T-helper 17 cell (primary cell): ENCODE measurements at places on chromosomes 2 and 18.

DNA sequence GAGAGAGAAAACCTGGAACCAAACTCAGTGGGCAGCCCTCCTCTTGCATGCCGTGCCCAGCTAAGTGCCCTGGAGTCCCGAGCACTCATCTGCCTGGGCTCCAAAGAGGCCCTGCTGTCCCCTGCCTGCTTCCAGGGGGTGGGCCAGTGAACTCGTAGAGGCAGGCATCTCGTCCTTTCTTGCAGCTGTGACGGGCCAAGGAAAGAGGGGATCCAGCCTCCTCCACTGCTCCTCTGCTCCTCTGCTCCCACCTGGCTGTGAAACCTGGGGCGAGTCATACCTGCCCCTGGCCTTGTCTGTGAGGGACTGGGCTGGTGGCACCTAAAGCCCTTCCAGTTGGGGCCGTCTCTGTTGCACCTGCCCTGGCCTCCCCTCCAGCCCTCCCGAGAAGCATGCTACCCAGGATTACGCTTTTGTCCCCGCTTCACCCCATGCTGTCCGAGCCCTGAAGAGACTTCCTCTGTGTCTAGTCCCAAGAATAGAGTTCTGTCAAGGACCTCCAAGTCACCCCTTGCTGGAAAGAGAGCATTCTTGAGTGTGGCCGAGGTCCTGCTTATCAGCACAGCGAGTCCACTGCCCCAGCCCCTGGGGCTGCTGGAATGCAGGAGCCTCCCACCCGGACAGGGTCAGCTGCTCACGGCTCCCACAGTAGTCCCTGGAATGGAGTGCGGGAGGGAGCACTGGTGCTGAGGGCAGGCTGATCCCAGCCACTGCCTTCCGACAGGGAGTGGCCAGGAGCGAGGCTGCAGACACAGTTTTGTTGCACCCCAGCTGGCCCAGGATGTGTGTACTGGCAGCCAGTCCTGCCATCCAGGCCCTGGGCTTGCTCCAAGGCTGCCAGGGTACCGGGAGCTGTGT is 14.3 kb downstream of the KCNK3 start:
- no peak for DNase-seq

- no peak for DNase-seq
Measured at GRCh38 chr2:175478096-175478768, 296.7 kb upstream of the ATP5MC3 start.

- DNase-seq, result no peak
Measured at GRCh38 chr2:235358981-235359471, 134.8 kb upstream of the AGAP1 start.

- DNase-seq, result no peak
Measured at GRCh38 chr2:55986700-55987440, 63.3 kb upstream of the EFEMP1 start.

DNA sequence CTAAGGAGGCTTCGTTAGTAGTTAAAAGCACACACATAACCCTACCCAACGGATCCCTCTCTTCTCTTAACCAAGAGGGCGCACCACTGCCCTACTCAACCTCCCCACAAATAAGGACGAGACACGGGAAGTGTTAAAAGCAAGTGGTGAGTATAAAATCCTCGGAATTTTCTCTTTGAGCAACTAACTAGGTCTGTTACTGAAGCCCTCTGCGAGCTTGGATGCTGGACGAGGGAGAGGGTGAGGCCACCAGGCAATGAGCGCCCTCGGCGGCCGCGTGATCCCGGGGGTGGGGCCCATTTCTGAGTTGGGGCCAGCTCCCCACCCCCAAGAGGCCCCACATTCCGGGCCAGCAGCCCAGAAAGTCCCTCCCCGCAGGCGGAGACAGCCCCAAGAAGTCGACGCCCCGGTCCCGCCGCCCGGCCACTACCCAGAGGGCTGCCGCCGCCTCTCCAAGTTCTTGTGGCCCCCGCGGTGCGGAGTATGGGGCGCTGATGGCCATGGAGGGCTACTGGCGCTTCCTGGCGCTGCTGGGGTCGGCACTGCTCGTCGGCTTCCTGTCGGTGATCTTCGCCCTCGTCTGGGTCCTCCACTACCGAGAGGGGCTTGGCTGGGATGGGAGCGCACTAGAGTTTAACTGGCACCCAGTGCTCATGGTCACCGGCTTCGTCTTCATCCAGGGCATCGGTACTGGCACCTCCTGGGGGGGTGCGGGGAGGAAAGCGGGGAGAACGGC is at the start of gene CYBRD1:
Gene CYBRD1, plus strand, starts transcription at position 423 of the 736 bp plus-strand sequence. Its CDS starts 72 bp downstream, at position 495.
- no peak for DNase-seq

GRCh38 chr2:128396946-128397345 is 78.3 kb upstream of the HS6ST1 start:
- no peak for DNase-seq

GRCh38 chr2:210435439-210435838 is 41.1 kb downstream of the LANCL1 start:
- no peak for DNase-seq

DNA sequence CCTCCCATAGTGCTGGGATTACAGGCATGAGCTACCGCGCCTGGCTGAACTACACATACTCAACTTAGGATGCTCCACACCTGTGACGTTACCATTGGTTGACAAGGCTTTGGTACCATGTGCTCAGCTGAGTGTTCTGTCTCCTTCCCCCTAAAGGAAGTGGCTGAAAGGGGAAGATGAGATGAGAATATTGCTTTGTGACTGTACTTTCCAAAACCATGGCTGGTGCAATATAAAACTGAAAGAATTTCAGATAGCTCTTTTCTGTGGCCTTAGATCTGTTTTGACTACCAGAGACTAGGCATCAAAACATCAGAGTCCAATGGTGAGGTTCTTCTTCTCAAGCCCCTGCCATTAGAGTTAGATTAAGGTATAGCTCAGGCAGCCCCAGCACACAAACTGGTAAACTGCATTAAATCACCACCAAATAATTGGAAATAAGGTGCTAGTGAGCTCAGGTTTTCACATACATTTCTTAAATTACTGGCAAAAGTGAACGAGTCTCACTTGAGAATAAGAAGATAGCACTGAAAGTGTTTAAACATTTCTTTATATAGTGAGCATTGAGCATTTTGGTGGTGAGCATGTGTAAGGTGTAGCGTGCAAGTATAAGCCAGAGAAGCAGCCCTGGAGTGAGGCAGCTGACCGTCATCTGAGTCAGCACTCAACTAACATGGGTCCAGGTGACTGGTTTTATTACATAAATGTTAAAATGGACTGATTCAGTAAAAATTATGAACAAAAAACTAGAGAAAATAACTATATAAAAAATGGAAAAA is 113.5 kb upstream of the FZD5 start:
- DNase-seq, result no peak

- DNase-seq, result no peak
Measured at GRCh38 chr2:153478289-153479261, at the start of gene RPRM. Gene RPRM (minus strand): TSS chr2:153478762. CDS start chr2:153478565, 197 bp downstream.

DNA sequence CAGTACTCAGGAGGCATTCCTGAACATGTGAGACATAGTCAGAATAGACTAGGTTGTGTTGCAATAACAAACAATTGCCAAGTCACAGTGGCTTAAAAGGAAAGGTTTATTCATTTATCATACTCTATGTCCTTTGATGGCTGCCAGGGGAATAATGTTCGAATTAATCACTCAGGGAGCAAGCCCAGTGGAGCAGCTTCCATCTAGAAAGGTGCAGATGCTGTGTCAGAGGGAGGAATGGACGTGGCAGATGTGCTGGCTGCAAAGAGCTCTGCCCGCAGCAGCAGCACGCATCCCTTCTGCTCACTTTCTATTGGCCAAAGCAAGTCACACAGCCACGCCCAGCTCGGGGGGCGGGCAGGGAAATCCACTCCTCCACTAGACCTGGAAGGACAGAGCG is 105.9 kb upstream of the AQP4 start:
- no peak for DNase-seq

DNA sequence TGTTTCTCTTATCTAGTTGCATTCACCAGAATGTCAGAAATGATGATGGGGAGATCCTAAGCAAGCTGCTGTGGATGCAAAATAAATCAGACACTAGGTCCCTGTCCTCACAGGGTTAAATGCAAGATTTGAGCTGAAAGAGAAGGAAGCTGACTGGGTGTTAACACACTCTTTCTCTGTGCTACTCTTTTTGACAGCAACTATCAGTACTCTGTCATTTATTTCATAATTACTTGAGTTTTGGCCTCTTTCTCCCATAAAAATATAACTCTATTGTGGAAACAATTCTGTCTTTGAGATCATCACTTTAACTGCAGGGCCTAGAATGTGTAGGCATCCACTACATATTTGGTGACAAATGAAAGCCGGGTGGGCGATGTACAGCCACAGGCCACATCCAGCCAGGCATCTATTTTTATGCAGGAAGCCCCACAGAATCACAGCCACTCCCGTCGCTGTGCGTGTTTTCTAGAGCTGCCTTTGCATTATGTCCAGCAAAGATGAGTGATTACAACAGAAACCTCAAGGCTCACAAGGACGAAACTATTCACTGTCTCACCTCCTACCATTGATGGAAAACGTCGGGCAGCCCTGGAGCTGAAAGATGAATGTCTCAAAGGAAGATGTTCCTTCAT is 849.0 kb downstream of the RNF144A start:
- no peak for DNase-seq

DNA sequence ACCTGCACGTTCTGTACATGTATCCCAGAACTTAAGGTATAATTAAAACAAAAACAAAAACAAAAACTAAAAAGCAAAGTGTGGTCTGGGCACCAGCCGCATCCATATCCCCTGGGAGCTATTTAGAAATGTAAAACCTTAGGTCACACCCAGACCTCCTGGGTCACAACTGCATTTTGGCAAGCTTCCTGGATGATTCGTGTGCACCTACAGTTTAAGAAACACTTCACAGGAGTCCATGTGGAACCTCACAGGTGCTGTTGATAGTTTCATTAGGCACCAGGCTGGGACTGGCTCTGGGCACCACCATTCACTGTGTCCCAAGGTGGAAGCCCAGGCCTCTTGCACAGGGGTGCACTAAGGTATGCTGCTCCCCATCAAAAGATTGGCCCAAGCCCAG is 103.6 kb upstream of the BOD1L2 start:
- DNase-seq, result no peak

DNA sequence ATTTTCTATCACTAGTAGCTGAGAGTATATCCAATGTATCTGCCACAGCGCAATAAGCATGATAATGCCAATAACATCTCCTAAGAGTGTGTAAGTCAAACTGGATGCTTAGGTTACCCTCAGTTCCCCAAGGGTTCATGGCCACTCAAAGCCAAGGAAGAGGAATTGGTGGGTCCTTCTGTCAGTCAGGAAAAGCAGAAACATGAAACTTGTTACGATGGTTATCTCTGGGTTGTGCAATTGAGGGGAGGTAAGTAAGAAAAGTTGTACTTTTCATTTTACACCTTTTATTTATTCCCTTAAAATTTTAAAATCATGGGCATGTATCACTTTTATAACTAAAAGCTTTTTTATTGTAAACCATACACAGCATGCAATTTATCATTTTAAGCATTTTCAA is 10.1 kb upstream of the GAD1 start:
- DNase-seq, result no peak

DNA sequence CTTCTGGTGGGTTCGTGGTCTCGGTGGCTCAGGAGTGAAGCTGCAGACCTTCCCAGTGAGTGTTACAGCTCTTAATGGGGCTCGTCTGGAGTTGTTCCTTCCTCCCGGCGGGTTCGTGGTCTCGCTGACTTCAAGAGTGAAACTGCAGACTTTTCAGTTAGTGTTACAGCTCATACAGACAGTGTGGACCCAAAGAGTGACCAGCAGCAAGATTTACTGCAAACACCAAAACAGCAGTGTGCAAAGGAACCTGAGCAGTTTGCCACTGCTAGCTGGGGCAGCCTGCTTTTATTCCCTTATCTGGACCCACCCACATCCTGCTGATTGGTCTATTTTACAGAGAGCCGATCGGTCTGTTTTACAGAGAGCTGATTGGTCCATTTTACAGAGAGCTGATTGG is 55.6 kb downstream of the CHRNA1 start:
- no peak for DNase-seq

GRCh38 chr2:10399358-10399757 is 48.8 kb downstream of the ODC1 start:
- no peak for DNase-seq

- DNase-seq, result no peak
Measured at GRCh38 chr2:219448776-219449341, 14.2 kb downstream of the SPEG start.

DNA sequence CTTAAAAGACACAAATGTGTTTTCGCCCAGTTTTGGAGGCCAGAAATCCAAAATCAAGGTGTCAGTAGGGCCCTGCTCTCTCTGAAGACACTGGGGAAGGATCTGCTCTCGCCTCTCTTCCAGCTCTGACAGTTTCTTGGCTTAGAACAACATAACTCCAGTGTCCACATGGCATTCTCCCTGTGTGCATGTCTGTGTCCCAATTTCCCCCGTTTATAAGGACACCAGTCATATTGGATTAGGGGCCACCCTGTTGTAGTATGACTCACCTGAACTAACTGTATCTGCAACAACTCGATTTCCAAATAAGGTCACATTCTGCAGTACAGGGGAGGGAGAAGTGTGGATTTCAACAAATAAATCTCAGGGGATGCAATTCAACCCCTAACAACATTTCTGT is 263.2 kb downstream of the SS18 start:
- DNase-seq, result no peak

DNA sequence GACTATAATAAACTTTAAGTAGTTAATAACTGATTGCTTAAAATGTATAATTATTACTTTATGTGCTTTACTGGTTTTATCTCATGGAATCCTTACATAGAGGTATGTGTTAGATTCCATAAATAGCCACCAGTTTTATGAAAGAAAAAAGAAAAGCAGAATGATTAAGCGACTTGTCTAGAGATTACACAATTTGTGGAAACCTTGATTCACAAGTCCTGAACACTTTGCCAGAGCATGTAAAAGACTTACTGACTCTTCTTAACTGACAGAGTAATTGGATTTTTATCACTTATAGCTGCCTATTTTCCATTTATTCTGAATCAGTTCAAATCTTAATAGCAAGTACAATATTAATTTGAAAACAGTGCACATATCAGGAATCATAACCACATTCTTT is 448.7 kb upstream of the NETO1 start:
- DNase-seq, result no peak

GRCh38 chr18:31364190-31364589 is 12.4 kb upstream of the DSG4 start:
- DNase-seq, result no peak

- DNase-seq, result no peak
Measured at GRCh38 chr18:13982126-13982525, 66.8 kb upstream of the MC2R start.

DNA sequence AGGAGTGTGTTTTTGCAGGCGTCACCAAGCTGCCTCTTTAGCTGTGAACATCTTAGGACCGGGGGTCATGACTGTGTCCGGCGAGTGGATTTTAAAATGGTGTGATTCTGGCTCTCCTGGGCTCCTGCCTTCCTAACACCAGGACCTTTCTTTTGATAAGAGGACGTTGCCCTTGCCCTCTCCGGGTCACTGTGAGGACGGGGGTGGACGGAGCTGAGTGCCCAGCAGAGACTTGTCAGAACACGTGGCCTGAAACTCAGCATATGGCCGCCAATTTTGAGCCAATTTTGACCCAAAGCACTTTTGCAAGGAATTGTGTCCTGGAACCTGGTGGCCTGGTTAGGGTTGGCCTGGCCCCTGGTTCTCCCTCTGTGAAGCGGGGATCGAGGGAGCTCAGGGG is 40.2 kb downstream of the RTP5 start:
- DNase-seq, result no peak

- no peak for DNase-seq
Measured at GRCh38 chr2:235979753-235980435, 188.3 kb downstream of the GBX2 start.

GRCh38 chr2:121303531-121304263 is 18.7 kb upstream of the TFCP2L1 start:
- DNase-seq, result no peak
